NCI-H524 (cell line): ENCODE measurements at places on chromosomes 3 and 15.

DNA sequence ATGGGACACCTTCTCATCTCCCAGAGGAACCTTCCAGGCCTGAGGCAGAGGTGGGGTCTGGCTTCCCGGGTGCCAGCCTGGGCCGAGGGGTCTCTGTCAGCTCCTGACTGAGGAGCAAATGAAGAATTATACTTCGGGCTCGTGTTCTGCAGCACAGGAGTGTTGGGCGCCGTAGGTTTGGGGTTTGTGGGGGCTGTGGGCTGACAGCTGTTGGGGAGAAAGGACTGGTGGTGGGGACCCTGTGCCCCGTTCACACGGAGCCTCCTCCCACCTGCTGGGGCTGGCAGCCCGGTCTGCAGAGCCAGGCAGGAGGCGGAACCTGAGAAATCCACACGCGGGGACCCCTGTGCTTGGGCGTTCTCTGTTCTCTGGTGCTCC, 59.7 kb downstream of the ADAMTS7 start:
- DNase-seq = no peak

- DNase-seq = no peak
Measured at GRCh38 chr3:142723665-142723967, 218 bp upstream of the TRPC1 start.

GRCh38 chr15:42401544-42402454, 42.5 kb downstream of the CAPN3 start:
- DNase-seq = no peak

DNA sequence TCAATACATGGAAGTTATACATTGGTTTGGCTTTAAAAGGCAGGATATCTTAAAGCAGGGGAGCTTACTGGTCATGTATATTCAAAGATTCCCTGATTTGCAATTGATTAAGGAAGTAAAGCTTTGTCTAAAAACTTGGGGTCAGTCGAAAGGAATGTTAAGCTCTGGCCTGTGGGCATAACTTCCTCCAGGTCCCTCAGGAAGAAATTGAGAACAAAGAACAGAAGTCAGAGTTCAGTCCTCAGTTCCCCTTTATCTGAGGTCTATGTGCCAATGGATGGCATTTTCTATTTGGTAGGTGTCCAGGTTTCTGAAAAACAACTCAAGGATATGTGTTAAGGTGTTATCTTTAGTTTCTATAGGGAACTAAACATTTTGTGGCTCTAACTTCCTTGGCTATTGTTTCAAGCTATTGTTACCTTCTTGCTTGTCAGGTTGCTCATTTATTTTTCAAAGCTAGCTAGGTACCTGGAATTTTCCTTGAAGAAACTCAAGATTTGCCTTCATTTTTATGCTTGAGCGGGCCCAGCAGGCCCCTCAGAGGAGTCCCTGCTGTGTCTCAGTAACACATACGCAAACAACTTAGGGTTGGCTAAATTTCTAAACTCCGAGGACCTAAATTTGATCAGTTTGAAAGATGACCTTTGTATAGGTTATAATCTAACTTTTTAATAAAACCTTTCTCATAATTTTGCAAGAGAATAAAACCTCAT, 135.0 kb upstream of the UBE2E2 start:
- no peak for DNase-seq

GRCh38 chr3:99013777-99014315, 112.4 kb upstream of the DCBLD2 start:
- DNase-seq = no peak

DNA sequence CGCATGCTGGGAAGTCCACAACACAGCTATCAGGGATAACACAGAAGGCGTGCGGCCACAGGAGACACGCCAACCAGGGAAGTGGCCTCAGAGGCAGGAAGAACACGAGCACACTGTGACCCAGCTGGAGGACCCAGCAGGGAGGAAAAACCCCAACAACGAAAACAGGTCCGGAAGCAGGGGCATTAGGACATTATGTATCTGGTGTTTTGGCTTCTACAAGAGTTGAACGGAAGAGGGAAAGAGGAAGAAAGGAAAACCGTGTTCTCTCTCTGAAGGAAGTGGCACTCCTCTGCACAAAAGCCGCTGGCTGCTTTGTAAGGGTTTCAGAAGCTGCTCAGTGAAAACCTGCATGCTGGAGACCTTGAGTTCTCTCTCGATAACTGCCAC, 61.8 kb downstream of the HACD2 start:
- no peak for DNase-seq

DNA sequence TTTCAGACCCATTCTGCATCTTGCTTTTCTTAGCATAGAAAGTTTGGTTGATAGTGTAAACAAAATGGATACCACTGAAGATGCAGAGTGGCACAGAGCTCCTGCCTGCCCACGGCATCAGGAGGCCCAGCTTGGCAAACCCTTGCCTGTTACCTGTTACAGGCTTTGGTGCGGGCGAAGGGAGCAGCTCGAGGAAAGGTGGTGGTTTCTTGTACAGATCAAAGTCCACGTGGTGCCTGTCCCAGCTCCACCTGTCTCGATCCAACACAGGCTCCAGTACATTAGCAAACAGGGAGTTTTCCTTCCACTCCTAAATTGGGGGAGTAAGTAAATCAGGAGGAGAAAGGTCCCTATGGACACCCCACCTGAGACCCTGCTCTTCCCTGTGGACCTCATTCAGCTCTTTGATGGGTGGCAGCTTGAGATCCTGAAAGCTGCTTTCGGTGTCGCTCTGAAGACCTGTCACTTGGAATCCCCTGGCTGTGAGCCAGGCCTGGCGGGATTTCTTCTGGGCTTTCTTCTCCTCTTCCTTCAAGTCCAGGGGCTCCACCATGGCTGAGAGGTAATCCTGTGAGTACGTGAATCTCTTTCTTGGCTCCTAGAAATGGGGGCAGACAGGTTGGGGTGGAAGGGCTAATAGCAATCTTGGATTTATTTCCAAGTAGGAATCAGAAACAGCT, 35.7 kb downstream of the ACAD9 start:
- no peak for DNase-seq

GRCh38 chr3:183468424-183468823, 40.0 kb upstream of the MCF2L2 start:
- DNase-seq = no peak

DNA sequence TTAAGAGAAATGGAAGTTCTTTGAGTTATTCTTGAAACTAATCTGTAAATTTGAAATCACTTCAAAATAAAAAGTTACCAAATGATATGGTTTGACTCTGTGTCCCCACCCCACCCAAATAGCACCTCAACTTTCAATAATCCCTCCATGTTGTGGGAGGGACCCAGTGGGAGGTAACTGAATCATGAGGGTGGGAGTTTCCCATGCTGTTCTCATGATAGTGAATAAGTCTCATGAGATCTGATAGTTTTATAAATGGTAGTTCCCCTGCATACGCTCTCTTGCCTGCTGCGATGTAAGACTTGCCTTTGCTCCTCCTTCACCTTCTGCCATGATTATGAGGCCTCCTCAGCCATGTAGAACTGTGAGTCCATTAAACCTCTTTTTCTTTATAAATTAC, 690.7 kb upstream of the ZNF385D start:
- DNase-seq = no peak

DNA sequence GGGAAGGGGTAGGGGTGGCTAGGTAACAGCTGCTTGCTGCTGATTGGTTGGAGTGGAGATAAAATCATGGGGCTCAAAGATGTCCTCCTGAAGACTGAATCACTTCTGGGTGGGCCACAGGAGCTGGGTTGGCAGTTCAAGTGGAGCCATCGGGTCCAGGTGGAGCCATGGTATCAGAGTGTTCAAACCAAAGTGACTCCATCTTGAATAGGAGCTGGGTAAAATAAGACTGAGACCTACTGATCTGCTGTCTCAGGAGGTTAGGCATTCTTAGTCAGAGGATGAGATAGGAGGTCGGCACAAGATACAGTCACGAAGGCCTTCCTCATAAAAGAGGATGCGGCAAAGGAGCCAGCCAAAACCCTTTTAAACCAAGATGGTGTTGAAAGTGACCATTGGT, 96.5 kb downstream of the RTP4 start:
- no peak for DNase-seq

DNA sequence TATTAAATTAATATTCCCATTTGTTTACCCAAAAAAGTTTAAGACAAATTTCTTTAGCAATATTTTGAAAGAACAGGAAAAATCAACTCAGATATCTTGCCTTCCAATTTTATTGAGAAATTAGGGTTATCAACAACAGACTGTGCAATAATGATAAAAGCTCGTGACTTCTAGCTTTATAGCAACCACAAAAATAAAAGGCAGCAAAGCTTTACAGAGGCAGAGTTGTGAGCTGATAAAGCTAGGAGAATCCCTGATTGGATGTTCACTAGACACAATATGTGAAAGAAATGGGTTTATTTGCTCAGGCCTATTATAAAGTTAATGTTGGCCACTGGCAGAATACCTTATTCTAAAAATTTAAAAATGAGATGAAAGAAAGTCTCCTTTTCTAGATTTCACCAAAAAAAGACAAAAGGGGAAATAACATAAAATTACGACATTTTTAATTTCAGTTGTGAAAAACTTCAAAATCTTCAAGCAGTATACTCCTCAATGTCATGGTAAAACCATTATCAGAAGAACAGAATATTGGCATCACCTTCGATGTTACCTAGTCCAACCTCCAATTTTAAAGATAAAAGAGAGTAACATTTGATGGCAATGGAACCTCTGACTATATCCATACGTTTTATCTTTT, 2.8 kb downstream of the VPS13C start:
- DNase-seq = no peak

- DNase-seq = no peak
Measured at GRCh38 chr3:23819599-23820360, 14.0 kb downstream of the UBE2E1 start.

- DNase-seq = no peak
Measured at GRCh38 chr3:195540511-195540910, 2.6 kb downstream of the PPP1R2 start.

DNA sequence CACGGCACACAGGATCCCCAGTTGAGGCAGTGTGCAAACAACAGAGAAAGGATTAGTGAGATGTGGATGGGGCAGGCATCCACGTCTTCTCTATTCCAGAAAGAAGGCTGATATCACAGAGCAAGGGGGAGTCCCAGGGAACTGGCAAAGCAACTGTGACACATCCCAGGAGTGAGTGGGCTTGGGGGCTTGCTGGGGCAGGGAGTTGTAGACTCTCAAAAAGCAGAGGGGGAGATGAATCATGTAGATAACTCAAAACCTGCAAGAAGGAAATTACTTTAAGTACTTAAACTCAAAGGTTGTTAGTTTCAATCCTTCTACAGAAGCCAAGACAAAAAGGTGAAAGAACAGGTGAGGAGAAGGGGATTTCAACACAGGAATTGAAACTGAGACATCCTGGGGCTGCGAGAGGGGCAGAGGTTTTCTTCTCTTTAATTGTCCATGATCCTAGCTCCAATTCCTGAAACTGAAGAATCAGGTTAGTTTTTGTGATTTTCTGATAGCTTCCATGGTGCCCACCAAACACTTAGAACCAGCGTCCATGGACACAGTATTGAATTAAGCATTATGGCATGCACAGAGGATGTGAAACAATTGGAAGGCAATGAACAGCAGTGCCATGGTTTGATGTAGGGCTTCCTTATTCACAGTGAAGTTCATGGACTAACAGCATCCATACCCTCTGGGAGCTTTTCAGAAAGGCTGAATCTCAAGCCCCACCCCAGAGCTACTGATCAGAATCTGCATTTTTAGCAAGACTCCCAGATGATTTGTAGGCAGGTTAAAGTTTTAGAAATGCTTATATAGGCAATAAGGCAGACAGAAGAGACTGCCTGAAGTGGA, 52.0 kb downstream of the CCR3 start:
- DNase-seq = no peak

GRCh38 chr15:38652998-38653397, 88.4 kb upstream of the RASGRP1 start:
- no peak for DNase-seq

- no peak for DNase-seq
Measured at GRCh38 chr3:111695636-111696117, 100.5 kb upstream of the ZBED2 start.

DNA sequence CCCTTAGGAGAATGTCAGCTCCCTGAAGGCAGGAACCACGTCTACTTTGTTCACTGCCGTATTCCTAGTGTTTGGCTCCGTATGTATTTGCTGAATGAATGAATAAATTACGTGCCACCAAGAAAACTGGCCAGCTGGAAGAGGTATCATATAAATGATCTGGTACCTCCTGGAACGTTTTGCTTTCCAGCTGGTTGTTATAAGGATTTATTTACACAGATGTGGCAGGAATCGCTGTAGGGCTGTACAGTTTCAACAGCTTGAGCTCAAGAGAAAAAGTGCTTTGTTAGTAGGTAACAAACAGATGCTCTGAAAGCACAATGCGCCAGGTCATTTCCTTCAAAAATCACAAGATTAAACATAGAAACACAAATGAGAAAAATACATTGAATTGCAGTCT, 108.8 kb upstream of the ATP2B2 start:
- DNase-seq = peak; percentile 94

DNA sequence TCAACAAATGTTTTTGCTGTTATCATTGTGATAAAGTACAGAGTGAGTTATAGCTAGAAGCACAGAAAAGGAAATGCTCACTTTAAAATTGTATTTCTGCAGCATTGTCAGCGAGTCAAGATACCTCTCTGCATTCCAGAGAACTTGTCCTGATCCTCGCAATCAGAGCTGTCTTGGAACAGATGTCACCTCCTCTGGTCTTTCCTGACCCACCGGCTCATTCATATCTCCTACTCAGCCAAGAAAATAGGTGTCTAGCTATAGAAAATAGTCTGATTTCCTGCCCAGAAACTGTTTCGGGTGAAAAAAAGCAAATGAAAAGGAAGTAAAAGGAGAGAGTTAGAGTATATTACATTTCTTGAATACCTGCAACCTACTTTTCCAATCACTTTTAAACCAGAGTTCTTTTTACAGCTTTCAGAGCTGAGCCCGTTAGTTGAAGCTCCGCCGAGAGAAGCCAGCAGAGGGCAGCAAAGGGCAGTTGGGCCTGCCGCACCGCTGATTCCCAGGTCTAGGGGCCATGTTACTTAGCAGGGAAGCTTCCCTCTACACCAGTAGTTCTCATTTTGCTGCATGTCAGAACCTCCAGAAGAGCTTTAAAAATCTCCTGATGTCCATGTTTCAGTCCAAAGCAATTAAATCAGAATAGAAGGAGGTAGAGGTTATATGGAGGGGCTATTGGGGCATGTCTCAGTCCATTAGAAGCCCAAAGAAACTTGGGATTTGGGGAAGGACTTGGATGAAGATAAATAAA, 185.7 kb upstream of the THRB start:
- DNase-seq = peak; percentile 18

GRCh38 chr3:56197259-56197965, 270.9 kb downstream of the ERC2 start:
- no peak for DNase-seq

- peak; percentile 17 for DNase-seq
Measured at GRCh38 chr3:52846432-52846965, 11.7 kb upstream of the MUSTN1 start.

- no peak for DNase-seq
Measured at GRCh38 chr15:23065836-23066235, 26.5 kb upstream of the TUBGCP5 start.
